ENCODE measurements at places on chromosomes 2 and 18.

DNA sequence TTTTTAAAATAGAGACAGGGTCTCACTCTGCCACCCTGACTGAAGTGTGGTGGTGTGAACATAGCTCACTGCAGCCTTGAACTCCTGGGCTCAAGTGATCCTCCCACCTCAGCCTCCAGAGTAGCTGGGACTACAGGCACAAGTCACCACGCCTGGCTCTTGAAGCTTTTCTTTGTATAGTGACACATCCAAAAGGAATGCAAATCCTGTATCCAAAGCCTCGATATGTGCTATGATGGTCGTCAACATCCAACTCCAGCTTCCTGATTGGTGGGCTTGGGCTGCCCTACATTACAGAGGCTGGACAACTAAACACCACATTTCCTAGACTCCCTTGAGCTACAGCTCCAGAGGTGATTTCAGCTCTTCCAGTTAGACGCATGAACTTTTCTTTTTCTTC lies 101.7 kb upstream of the PGAP1 start:
- DNase-seq: no peak

- no peak for DNase-seq
Observed at GRCh38 chr2:147051248-147051647, 793.6 kb upstream of the ACVR2A start.

GRCh38 chr2:88307817-88308216 lies 137.7 kb downstream of the THNSL2 start:
- no peak for DNase-seq

- DNase-seq: no peak
Observed at GRCh38 chr2:178874529-178875240, 67.5 kb upstream of the TTN start.

DNA sequence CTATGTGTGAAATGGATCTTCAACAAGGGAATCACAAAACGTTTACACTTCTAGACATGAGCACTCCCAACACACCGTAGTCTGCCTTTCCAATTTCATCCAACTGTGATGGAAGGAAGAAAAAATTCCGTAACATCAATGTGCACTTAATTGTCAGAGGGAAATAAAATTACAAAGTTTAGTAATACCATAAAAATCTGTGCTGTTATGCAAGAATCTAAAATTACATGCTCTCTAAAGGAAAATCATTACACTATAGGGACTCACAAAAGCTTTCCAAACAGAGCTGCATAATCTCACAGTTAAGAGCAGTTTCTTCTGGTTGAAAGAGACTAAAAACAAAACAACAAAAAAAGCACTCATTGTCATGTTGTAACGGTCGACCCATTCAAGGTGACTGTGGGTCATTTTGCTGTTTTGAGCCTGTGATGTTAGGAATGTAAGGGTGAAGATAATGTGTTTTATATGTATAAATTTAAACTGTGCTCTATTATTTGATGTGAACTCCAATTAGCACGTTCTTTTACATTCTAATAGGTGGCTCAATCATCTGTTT lies 698.0 kb downstream of the TDRD15 start:
- DNase-seq: no peak

DNA sequence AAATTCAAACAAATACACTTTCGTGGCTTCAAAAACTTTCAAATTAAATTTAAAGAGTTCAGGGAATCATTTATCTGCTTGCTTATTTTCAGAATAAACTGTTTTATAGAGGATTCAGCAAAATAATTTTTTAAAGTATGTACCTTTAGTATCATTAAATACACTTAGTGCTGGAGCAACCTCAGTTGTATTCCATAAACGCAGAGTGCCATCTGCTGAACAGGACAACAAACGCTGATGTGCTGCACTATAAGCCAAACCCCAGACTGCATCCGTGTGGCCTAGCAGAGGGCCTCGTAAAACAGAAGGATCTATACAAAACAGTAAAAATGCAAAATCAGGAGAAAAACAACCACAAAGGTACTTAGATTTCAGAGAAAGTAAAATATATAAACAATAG lies 108.6 kb downstream of the STRN start:
- DNase-seq: no peak

GRCh38 chr2:237592425-237592980 lies 2.0 kb upstream of the RAB17 start:
- no peak for DNase-seq

DNA sequence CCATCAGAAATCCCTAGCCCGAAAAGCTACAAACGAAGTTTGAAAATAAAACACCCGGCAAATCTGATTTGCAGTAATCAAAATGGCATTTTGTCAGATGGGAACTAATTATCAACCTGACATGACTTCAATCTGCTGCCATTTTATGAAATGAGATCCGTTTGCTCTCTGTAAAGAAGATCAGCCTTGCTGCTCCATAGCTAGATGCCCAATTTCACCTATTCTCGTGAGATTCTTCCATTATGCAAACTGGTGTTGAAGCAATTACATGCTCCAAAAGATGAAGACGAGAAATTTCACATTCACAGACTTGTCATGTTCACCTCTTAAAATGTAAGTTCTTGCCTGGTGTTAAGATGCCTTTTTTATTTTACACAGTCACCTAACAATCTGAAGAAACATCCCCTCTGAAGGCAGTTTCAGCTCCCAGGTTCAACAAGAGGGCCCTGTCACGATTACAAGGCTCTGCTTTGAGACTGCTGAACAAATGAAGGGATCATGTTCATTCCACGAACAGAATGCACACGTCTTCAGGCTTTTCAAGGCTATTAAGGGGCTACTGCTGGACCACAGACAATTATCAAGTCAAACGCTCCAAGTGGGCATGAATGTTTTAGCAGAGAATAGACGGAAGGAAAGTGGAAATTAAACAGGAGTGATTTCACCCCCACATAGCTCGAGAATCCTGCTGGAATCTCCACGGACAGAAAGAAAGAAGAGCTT lies 172.6 kb upstream of the PID1 start:
- DNase-seq: no peak

DNA sequence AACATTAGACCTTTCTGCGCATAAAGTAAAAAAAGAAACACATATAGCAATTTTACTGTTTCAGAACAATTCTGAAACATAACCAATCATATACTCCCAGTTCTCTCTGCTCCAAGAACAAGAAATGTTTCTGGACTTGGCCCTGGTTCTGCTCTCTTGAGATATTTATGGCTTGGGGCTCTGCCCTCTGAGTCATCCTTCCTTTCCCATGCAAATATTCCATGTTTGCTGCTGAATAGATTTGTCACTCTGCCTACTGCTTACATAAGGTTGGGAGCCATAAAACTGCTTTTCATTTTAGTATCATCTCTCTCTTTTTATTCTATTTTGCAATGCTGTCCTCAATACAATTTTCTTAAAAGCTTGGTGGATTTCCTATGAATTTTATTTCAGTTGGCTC lies 499.6 kb upstream of the ACVR2A start:
- no peak for DNase-seq

- DNase-seq: no peak
Observed at GRCh38 chr18:73060666-73061288, 193.0 kb upstream of the NETO1 start.

DNA sequence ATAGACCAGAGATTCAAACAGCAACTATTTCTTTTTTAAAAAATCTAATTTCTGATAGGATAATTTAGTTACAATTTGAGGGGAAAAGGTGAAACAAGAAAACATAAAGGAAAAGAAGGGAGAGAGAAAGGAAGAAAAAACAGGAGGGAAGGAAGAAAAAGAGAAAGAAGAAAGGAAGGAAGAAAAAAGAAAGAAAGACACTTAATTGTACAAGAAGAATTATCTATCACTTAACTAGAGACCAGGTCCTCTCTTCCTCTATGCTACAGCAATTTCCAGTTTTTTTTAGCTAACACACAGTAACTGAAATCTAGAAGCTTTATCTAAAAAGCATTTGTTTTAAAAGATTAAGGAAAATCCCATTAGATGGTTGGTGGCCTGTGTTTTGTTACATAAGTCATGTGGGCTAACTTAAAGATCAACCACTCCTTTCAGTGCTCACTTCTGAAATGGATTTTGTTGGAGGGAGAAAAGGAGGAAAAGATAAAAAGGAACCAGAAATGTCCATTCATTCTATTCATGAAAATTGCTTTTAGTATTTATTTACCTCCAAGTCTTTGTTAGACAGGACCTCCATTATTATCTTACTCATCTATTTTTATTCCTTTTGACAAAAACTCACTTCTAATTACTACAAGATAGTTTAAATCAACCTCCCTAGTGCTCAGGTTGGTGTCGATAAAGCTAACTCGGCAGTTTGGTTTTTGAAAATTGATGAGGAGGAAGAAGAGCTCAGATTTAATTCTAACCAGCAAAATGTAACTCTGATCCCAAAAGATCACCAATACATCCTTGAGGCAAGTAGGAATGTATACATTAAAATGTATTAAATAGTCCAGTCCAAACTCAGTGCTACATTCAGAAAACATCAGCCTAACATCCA lies 251.5 kb upstream of the FN1 start:
- DNase-seq: no peak

DNA sequence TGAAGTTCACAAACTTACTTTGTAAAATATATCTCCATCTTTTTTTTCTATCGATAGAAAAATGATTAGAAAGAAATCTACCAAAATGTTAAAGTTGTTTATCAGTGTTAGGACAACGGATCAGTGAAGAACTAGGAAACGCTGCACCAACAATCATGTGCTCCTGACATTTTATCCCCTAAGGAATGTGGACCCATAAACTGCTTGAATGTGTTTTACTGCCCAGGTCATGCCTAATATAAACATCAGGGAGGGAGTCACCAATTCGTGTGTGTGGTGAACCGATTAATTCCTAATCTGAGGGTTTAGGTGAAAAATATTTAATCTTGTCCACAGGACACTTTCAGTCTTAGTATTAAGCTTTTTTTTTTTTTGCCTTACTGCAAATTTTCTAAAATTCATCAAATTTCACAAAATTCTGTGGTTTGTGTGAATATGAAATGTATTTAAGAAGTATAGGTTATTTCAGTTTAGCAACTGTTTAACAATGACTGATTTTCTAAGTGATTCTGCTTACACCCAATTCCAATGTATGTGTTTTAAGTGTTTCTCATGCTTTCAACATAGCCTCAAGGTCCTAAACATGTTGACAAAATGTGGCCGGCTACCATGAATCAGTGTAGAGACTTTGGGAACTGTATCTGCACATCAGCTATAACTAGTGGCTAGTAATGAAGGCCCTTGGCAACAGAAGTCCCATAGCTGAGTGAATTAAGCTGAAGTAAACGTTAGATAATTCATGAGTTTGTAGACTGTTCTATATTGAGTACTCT lies 11.1 kb upstream of the KIDINS220 start:
- DNase-seq: no peak

DNA sequence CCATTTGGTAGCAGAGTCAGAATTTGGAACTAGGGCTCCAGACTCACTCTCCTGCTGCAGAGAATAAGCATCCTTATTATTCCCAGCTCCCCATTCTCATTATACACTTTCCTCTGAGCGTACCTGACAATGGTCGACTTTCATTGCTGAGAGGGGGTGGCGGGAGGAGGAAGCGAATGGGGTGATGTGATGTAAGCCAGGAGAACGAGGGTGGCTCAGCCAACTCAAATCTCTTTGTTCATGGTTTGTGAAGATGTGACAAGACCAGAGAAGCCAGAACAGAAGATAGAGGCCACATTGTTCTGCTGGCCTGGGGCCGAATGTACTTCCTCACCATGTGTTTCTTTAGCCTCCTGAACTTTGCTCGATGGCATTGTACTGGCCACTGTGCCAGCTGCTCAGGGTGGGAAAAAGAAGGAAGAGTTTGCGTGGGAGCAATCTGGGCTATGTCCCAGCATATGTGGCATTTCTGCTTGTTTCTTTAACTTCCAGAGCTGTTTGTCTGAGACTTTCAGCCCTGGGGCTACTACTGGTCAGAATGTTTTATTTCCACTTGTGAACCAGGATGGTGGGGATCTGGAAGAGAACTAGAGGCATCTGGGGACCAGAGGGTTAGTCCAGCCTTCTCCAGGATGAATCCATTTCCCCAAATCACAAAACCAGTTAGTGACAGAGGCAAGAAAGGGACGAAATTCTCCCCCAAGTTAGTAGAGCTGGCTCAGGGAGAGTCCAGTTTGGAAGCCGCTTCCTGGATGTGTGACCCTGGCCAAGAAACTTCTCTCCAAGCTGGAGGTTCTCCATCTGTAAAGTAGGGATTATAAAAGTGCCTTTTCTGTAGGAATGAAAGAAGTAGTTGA lies 62.6 kb downstream of the MOGAT1 start:
- no peak for DNase-seq

GRCh38 chr2:113876503-113877387 lies 13.1 kb upstream of the ACTR3 start:
- DNase-seq: peak; percentile 26

DNA sequence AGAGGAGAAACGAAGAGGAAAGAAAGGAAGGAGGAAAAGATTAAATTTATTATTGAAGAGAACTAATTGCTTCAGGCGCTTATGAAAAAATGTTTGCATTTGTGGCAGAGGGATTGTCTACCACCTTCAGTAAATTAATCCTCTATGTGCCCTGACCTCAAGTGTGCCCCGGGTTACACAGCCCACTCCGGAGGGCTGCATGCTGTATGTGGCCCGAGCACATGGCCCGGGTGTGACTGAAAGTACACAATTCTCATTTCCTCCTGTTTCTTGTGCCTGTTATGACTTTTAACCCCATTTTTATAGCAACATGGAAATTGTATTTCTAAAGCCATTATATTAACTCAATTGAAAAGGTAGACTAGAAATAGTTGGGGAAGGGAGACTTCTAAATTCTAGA lies 38.8 kb downstream of the ZEB2 start:
- DNase-seq: no peak

GRCh38 chr18:42706618-42707017 lies 408.9 kb downstream of the RIT2 start:
- DNase-seq: no peak

GRCh38 chr2:199662255-199662654 lies 188.7 kb downstream of the FTCDNL1 start:
- no peak for DNase-seq

DNA sequence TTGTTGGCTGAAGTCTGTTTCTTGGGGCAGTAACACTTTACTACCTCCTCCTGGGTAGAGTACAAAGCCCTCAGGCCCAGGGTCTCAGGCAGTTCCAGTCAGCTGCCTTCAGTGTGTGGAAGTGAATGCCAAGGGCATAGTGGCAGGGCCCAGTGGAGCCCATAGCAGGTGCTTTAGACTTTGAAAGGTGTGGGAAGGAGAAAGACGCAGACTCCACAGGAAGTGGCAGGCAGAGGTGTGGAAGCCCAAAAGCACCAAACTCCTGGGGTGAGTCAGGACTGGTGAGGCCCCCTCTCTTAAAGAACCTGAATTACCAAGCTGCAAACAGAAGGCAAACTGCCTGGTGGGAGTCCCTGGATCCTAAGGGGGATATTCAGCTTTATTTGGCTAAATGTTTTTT lies 45.3 kb downstream of the ADAM23 start:
- DNase-seq: no peak

Measured in stimulated activated CD4-positive, alpha-beta T cell treated with anti-CD3 and anti-CD28 coated beads, Interleukin-15, amount 100 ng/mL, for 1 hour (primary cell).